ENCODE measurements at places on chromosomes 7 and 10.

DNA sequence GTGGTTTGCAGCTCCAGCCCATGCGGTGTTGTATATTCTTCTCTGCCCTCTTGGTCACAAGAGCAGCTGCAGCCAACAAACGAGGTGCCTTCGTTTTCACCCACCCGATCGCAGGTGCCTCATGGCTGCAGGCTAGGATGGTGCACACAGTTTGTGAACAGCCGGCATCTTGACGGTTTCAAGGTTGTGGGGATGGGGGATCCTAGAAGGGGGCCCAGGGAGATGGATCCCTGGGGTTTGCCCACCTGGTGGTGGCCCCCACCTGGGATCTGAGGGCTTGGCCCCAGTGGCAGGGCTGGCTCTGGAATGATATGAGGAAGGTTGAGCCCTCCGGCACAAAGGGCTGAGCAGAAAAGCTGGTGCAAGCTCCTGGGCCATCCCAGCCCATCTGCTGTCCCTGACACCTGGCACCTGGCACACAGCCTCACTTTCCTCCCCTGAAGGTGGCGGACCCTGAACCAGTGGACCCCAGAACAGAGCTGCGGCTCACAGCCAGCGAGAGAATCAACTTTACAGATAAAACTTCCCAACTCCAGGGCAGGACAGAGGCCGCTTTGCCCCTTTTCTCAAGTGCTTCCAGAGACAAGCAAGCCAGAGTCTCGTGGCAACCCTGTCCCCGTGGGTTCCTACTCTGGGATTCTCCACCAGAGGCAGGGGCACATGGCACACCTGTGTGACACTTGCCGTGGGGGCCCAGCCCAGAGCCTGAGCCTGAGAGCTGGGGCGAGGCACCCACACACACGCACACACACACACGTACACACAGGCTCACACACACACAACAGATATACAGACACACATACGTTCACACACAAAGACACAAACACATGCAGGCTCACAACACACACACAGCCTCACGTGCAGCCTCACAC lies 177.3 kb upstream of the PPP2R2D start:
- no peak for DNase-seq

- DNase-seq = no peak
These were observed 170.1 kb downstream of the MAD1L1 start for GRCh38 chr7:2062648-2063047.

GRCh38 chr10:23606456-23606855 lies 167.6 kb downstream of the OTUD1 start:
- no peak for DNase-seq

DNA sequence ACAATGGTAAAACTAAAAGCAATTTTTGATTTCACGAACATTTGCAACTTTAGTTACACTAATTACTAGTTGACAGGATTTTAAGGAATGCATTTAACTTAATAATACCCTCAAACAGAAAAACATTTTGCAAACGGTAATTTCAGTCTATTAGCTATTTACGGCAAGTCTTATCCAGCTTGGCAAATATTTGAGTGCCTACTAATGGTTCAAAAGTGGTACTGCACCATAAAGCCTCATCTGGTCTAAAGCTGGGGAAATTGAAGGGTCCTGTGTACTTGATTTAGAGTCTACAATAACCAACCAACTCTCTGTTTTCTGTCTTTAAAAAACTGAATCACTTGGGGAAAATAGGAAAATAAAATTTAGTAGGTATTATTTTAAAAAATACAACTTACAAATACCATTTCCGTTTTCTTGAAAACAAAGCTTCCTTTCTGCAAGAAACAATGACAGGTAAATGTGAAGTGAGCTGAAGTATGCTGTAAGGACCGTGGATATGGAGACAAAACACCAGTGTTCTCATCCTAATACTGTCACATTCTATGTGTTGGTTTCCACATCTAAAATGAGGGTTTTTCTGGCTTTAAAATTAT lies 142.3 kb downstream of the VPS50 start:
- DNase-seq = no peak

GRCh38 chr7:26213807-26214515 lies 12.4 kb downstream of the CBX3 start:
- no peak for DNase-seq

DNA sequence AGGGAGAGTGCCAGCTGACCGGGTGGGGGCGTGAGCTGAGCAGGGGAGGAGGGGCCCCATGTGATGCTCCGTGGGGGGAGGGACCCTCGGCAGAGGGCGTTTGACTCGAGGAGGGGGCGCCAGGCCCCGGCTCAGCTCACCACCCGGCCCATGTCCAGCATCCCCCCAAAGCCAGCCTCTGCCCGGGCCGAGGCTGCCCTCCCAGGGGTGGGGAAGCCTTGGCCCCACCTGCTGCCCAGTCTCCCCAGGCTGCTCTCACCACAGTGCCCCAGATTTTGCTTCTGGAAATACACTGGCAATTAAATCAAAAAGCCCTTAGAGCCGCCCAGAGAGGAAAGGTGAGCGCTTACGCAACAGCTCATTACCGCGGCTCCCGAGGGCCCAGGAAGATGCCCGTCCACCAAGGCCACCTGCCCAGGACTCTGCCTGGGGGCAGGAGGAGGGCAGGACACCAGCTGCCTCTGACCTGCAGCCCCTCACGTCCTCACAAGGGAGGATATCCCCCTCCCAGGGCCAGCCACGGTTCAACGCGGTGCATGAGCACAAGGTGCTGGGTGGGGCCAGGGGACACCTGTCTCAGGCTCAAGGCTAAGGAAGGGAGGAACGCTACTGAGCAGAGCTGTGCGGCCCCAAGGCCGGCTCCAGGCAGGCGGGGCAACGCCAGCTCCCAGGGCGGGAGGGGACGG lies 70.0 kb upstream of the INPP5A start:
- DNase-seq = no peak

GRCh38 chr10:124449170-124450011 lies 444 bp downstream of the NKX1-2 start:
- no peak for DNase-seq

DNA sequence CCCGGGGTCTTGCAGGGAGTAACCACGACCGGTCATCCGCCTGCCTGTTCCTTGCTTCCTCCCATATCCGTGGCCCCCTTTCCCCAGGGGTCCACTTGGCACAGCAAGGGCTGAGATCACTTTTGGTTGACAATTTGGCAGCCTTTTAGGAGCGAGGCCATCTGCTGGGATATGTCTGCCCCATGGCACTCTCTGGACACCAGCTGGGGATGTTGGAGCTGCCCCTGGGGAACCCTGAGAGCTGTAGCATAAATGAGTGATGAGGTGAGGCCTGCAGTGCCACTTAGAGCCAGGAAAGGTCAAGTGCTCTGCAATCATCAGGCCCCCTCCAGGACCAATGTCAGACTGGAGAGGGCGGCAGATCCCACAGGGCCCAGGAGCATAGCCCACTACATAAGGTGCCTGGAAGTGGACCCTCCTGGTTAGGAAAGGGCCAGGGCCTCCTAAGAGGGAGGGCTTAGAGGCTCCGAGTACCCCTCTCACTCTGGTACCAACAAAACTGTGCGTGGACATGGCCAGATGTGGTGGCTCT lies 92.1 kb downstream of the HIP1 start:
- DNase-seq = no peak

- no peak for DNase-seq
These were observed 17.6 kb downstream of the NUP205 start for GRCh38 chr7:135575296-135575695.

- DNase-seq = no peak
These were observed 63.3 kb downstream of the RASGEF1A start for GRCh38 chr10:43203448-43204041.

DNA sequence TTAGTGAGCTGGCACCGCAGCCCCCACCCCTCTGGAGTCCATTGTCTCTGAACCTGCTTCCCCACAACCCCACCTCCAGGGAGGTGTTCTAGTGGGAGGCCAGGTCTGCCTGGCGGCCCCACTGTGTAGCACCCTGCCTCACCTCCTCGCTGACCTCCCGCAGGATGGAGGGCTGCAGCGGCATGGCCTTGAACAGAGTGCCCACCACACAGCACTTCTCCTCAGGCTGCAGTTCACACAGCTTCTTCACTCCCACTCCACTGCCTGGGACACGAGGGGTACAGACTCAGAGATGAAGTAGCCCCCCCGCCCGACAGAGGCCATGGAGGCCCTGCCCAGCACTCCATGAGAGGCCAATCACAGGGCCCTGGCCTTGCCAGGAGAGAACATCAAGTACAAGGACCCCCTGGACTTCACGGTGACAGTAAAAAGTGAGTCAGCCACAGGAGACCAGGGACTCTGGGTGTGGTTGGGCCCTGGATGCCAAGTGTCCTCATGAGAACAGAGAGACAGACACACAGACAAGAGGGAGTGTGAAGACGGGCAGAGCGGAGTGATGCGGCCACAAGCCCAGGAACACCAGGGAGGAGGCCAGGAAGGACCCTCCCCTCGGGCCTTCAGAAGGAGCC lies 5.4 kb downstream of the POLD2 start:
- no peak for DNase-seq

GRCh38 chr7:45889367-45890067 lies 1.2 kb downstream of the IGFBP1 start:
- DNase-seq = no peak

DNA sequence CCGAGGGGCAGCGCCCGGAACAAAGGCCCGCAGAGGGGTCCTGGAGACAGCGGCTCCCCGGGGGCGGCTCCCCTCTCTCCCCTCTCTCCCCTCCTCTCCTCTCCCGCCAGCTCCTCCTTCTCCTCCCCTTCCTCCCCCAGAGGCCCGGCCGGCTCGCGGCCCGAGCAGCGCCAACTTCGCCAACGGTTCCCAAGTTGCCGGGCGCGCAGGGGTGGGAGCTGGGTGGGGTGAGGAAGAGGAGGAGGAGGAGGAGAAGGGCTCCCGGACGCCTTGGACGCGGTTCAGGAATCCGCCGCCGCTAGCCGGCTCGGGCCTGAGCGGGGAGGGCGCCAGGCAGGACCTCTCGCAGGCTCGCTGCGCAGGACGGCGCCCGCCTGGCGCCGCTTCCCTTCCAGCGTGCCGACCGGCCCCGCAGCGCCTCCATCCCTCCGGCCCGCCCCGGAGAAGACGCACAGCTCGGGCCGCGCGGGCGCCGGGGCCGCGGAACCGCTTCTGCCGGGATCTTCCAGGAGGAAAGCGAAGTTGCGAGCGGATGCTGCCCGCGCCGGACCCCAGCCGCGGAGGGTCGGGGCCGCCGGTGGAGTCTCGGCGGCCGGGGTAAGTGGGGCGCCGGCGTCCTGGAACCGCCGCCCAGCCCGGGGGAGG lies at the start of gene CHST3:
TSS of gene CHST3 (plus strand) at position 298 of the 645 bp plus-strand sequence. CDS start 41,448 bp downstream, outside the sequence.
- no peak for DNase-seq

- DNase-seq = no peak
These were observed 985.2 kb upstream of the C7orf33 start for GRCh38 chr7:147605323-147605722.

GRCh38 chr7:123789206-123789784 lies 40.5 kb upstream of the WASL start:
- no peak for DNase-seq

- no peak for DNase-seq
These were observed 22.9 kb upstream of the NANOS1 start for GRCh38 chr10:119006451-119007210.

DNA sequence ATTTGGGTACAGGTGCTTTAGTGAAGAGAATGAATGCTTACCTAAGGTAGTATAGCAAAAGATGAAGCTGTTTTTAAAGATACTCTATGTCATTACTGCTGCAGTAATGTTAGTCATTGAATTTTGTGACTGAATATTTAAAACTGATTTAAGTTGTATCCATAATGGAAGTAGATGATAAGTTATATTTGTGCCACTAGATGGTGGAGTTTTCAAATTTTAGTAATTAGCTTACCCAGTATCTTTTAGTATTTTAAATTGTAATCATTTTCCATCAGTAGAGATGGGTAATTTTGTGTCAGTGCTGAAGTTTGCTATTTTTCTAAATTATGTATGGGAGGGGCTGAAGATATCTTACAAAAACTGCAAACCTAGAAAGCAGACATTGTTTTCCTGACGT lies 25.2 kb downstream of the HBP1 start:
- DNase-seq = no peak

DNA sequence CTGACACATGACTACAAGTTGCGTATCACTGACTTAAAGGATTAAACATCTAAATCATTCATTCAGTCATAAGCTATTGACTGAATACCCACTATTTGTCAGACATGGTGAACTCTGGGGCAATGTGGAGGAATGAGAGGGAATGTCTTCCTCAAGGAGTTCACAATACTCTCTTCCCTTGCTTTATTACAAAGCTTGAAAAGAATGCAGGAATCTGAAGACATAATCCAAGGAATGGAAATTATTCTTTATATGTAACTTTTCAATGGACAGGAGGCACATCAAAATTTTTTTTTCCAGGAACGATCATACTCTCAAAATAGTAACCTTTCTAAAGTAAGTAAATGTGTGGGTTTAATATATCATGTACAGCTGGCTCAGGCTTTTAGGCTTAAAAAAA lies 111.9 kb downstream of the ATXN7L1 start:
- DNase-seq = no peak

- DNase-seq = no peak
These were observed 29.3 kb upstream of the SH3PXD2A start for GRCh38 chr10:103884681-103885139.

- DNase-seq = no peak
These were observed 28.0 kb downstream of the CTBP2 start for GRCh38 chr10:125132344-125132743.

GRCh38 chr10:14533295-14533694 lies 202.6 kb upstream of the FRMD4A start:
- DNase-seq = no peak

GRCh38 chr10:78924319-78925003 lies 144.3 kb upstream of the ZMIZ1 start:
- DNase-seq = no peak

- no peak for DNase-seq
These were observed 59.8 kb upstream of the MSRB2 start for GRCh38 chr10:23035569-23035968.

- DNase-seq = no peak
These were observed 89.4 kb upstream of the LEP start for GRCh38 chr7:128151635-128152034.

DNA sequence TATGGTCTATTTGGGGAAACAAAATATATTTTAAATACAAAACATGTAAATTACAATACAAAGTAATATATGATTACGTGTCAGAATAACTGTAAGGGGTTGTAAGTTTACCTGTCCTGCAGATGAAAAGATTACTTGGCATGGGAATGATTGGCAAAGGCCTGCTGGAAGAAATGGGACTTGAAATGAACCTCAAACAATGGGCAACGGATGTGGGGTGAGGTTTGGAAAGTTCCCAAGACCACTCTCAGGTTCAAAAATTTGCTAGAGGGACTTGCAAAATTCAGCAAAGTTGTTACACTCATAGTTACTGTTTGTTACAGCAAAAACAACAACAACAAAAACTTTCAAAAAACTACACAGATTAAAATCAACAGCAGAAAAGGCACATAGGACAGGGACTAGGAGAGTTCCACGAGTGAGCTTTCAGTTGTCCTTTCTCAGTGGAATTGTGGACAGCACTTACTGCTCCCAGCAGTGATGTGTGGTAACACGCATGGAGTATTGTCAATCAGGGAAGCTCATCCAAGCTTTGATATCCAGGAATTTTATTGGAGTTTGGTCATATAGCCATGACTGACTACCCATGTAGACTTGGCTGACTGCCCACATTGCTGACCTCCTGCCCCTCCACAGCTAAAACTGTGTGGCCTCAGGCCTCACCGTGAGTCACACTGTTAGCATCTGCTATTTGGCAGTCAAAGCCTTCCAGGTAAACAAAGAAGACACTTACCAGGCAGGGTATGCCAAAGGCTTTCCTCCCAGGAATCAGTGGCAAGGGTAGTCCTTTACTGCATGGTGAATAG lies 43.8 kb downstream of the EXOC6 start:
- DNase-seq = no peak
